GM23248 (cell line): ENCODE measurements at places on chromosomes 2 and 18. TPM values are rescaled to one million over a fixed set of nuclear protein-coding genes. Genes with fewer than 3 reads are reported as not detected.

- DNase-seq: no peak
Observed at GRCh38 chr2:153068915-153069314, 350.5 kb downstream of the ARL6IP6 start.

DNA sequence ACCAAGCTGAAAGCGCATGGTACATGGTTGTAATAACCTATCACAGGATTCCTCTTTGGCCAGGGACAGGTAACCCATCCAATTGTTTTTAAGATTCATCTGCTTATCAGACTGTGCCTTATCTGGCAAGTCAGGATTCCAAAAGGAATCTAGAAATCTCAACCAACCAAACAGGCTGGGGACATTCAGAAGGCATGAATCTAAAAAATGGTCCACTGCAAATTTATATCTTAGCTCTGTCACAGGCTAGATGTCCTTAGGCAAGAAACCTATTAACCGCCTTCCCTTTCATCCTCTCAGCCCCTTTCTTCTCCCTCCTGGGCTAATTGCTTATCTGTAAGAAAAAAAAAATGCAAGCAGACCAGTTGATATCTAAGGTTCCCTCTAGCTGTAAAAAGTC, 4.3 kb downstream of the LRP2 start:
- DNase-seq: no peak

DNA sequence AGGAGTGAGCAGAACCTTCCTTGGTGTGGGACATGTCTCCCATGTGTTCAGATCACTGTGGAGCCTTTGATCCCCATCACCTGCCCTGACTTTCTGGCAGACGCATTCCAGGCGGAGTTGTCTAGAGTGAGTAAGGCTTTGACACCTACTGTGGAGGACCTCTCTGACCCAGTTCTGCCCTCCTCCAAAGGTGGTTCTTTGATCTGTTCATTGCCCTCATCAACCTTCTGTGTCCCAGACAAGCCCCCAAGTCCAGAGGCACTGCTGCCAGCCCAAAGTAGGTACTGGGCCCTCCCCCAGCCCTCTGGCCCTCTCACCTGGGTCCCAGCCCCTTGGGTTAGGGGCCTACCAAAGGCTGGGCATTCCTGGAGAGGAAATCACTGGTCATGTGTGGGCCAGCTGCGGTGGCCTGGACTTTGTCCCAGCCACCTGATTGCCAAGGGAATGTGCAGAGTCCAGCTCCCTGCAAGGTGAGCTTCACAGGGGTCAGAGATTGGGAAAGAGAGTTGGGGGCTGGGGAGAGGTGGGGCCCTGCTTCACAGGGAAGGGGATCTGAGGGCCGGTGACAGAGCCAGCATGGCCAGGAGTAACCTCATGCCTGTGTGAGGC, 12.1 kb upstream of the FAHD2A start:
- DNase-seq: no peak

DNA sequence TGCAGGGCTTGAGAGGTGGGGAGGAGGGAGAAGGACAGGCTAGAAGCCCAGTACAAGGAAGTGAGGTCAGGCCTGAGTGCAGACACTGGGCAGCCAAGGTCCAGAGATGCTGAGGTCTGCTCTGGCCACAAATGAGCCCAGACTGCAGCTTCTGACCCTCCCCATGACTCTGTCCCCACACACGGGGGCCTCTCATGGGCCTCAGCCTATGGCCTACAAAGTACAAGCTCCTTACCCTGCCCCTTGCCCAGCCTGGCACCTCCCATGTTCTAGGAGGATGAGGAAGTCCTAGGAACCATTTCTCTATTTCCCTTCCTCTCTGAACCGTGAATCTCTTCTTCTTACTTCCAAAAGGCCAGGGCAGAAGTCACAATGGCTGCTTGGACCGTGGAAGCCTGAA, 193.8 kb downstream of the ANKRD30B start:
- no peak for DNase-seq

DNA sequence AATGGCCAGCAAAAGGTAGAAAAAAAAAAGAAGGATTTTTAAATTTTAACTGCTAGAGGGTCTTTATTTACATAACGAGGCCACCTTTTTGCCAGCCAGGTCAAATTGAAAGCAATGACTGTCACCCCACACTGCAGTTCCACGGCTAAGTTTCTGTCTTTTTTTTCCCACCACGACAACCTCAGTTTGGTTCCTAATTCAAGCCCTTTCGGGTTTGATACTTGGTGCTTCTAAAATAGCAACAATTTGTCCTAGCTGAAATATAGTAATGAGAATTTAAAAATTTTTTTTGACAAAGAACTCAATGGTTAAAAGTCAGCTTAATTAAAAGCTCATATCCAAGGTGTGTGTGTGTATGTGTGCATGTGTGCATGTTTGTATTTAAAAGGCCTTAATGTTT, 16.4 kb upstream of the NMS start:
- DNase-seq: no peak

- DNase-seq: peak; percentile 91
Observed at GRCh38 chr2:37925063-37925897, at the start of gene RMDN2. TSS of gene RMDN2 (plus strand) at chr2:37925287. CDS start at chr2:37929278, 3,991 bp downstream.

GRCh38 chr2:6959751-6960150, 42.5 kb downstream of the RNF144A start:
- DNase-seq: no peak

DNA sequence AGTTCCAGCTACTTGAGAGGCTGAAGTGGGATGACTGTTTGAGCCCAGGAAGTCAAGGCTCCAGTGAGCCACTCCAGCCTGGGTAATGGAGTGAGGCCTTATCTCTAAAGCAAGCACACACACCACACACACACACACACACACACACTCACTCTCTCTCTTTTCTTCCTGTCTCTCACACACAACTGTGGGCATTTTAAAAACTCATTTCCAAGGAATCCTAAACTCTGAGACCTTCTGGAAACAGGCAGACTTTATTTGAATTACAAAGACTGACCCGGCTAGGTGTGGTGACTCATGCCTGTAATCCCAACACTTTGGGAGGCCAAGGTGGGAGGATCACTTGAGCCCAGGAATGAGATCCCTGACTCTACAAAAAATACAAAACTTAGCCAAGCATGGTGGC, 21.3 kb downstream of the WDSUB1 start:
- DNase-seq: peak; percentile 9

- no peak for DNase-seq
Observed at GRCh38 chr2:16653799-16654198, 11.8 kb downstream of the CYRIA start.

GRCh38 chr18:38646296-38646695, 1080.7 kb upstream of the CELF4 start:
- DNase-seq: no peak

SF3B1 gene
- total RNA-seq: 216 and 288 TPM in 2 replicates

GLI2 gene
- 5.1 and 8.3 TPM in 2 replicates for total RNA-seq

CENPO gene
- 13.2 and 22.1 TPM in 2 replicates for total RNA-seq

C2orf92 gene
- total RNA-seq: 1.2 and 3.4 TPM in 2 replicates
